ENCODE measurements at places on chromosomes 11 and 22.

DNA sequence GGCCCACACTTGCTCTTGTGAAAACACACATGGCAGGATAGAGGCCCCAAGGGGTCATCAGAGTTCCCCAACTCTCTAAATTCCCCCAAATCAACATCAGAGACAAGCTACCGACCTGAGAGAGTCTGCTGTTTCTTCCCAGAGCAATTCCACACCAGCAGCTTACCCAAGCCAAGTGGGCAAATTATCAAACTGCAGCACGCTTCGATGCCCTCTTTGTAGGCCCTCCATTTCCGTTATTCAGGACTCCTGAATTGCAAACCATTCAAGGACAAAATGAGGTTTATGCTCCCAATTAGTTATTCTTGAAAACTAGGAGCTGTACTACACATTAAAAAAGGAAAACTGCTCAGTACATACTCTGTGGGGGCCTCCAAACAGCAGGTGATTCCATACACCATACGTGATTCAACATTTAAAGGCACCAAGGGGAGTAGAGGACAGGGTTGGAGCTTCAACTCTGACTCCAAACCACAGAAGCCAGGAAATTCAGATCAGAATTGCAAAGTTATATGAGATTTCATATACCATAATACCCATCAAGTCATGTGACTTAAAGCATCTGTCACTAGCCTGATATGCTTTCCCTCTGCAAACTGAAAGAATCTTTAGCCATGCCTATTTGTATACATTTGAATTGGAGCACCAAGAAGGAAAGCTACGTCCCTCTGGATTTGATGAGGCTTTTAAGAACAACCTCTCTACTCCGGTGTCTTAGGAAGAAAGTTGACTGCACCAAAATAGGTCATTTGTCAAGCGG is 234.8 kb downstream of the CADM1 start:
- no peak for DNase-seq

- no peak for DNase-seq
Observed at GRCh38 chr11:31237819-31238760, 131.4 kb downstream of the DCDC1 start.

- DNase-seq: no peak
Observed at GRCh38 chr22:46902998-46903916, 140.8 kb downstream of the TBC1D22A start.

GRCh38 chr11:108654994-108655631 is 9.8 kb upstream of the DDX10 start:
- DNase-seq: peak; percentile 46

GRCh38 chr11:131904756-131905155 is 534.3 kb downstream of the NTM start:
- DNase-seq: no peak

DNA sequence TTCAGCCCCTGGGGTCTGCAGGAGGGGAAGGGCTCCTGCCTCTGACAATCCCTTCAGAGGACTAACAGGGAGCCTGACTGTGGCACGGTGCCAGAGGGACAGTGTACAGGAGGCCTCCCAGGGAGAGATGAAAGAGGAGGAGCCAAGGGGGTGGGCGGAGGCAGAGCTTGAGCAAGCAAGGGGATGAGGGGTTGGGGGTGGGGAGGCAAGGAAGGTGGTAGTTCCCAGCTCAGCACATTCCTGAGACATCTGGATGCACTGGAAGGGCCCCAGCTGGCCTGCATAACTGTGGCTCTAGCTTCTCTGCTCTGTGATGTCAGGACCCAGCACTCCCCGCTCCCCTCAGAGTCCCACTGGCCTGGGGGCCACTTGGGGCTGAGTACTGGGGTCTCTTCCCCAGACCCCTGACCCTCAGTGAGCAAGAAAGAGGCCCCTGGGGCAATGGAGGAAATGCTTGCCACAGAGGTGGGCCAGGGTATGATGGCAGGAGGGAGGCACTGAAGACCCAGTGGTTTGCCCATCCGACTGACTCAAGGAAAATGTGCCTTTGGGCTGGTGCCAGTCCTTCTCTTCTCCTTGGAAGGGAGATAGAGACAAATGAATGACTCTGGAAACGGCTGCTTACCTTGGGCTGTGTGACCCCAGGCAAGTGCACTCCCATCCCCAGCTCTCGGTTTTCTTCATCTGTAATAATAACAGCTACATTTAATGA is 13.3 kb downstream of the CREB3L1 start:
- peak; percentile 56 for DNase-seq

DNA sequence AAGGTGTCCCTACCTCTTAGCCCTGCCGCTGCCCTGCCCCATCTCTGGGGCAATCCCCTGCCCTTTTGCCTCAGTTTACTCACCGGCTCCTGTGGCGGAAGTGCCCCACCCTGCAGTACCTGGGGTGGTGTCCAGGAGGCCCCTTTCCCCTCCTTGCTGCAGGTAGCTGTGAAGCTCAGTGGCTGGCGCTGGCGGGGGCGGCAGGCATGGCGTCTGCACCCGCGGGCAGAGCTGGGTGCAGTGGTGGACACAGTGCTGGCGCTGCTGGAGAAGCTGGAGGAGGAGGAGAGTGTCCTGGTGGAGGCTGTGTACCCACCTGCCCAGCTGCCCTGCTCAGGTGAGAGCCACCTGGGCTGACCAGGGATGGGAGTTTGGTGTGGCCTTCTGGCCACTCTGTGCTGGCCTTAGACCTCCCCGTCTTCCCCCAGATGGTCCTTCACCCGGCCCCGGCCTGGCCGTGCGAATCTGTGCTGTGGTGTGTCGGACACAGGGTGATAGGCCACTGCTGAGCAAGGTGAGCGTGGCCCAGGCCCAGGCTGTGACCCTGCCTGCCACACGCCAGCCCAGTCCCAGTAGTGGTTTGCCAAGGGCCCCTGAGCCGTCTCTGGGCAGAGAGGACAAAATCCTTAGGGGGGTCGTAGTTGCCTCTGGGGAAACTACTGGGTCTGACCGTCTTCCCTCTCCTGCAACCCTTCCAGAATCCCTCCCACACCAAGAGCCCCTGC is 4.0 kb downstream of the CARNS1 start:
- DNase-seq: no peak

DNA sequence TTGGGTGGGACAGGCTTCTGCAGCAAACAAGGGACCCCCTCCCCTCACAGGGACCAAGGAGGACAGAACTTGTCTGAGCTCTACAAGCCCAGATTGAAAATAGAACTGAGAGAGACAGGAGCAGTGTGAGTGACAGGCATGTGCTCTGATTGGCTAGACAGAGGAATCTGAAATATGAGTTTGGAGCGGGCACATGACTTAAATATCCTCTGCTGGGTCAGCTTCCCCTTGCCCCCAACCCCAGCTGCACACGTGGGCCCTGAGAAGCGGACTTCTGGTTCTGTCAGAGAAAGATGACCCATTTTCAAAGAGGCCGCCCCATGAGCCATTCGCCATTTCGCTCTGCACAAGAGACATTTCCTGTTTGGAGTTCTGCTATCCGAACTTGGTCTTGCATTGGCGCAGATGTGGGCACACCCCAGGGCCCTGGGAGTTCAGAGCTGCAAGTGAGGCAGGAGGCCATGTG is 5.3 kb downstream of the TUBA8 start:
- DNase-seq: no peak

GRCh38 chr11:122160841-122161590 is 45.0 kb upstream of the BLID start:
- no peak for DNase-seq

DNA sequence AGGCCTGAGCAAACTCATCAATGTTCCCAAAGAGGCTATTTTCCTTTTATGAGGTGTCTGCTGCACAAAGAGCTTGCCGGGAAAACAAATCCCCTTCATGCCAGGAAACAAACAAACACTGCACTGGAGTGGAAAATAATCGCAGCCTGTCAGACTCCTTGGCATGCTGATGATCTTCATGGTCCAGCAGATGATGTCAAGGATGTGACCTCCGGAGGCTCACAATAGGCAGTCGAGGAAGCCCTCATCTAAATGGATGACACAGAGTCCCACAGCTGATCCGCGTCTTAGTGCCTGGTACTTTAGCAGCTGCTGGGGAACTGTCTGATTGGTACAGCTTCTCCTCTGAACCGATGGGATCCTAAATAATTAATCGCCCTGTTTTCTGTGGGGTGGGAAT is 187.6 kb downstream of the TENM4 start:
- DNase-seq: no peak

GRCh38 chr11:12440565-12440964 is 63.2 kb downstream of the PARVA start:
- DNase-seq: no peak

DNA sequence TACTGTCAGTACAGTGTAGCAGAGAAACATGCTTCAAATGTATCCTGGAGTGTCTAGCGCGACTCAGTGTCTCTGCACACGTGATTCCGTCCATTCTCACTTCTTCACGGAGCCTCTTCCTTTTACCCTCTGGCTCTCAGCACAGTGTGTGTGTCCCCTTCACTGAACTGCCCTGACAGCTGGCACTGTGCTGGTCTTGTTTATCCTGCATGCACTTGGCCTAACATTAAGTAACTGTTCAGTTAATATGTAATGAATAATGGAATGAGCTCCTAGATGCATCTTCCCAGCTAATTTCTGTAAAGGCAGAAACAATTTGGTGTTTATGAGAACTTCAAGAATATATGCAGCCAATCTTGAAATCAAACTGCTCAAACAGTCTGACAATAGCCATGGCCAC is 44.4 kb downstream of the KMT5B start:
- DNase-seq: no peak

DNA sequence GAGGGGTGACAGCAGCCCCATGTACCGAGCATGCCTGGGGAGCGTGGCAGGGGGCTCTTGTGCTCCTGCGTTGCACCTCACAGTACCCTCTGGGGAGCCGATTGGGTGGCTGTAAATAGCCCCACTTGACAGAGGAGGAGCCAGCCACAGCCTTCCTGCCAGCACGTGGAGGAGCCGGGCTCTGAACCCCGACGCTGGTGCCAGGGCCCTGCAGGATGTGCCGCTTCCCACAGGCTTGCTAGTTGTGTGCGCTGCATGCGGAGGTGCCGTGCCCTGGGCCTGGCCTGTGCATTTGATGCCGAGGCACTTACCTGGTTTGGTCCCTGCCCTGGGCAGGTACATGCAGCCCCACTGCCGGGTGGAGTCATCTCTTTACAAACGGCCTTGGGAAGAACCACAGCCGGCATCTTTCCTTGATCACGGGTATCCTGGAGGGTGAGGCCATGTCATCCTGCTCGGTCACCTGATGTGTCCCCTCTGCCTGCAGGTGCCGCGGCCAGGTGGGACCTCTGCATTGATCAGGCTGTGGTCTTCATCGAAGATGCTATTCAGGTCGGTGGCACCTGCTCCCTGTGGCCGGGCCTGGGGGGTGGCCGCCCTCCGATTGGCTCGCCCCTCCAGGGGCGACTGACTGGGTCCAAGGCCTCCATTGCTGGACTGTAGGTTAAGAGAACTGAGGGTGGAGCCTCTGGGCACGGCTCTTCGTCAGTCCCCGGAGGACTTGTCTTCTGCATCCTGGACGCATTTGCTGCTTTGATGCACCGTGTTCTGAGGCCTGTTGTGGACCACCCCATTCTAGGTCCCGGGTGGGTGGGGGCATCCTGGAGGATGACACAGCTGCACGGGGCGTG is 5.0 kb downstream of the TPCN2 start:
- no peak for DNase-seq

GRCh38 chr11:109775686-109776085 is 317.5 kb upstream of the ZC3H12C start:
- no peak for DNase-seq

GRCh38 chr22:37260901-37261336 is 16.9 kb upstream of the RAC2 start:
- peak; percentile 76 for DNase-seq

DNA sequence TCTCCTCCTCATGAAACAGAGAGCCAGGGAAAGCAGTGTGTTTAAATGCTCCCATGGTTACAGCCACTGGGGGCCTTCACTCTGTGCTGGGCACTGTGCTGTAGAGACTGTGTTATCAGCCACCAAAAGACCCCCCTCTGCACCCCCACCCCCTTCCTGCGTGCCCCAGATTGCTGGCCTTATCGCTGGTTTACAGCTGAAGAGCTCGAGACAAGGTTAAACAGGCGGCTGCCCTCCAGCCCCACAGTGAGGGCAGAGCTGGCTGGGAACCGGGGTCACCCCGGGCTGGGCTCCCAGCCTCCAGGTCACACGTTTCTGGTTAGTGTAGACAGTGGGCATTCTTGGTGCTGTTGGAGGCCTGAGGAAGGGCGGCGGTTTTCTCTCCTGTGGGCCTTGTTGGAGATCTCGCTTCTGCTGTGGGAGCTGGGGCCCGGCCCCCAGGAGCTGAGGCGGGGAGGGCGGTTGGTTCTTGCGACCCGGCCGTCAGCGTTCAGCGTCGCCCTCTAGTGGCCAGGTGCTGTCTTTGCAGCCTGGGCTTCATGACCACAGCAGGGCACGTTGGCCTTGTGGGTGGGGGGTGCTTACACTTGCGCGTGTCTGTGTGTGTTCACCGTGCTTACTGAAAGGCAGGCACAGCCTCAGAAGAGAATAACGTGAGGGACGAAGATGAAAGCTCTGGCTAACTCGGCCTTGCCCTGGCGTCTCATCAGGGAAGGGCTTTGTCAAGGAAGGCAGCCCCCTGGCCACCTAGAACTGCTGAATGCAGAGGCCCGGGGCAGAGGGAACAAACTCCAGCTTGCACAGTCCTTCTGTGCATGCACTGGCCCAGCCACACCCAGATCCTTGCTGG is 40.8 kb downstream of the TBC1D22A start:
- peak; percentile 66 for DNase-seq

- no peak for DNase-seq
Observed at GRCh38 chr22:22446517-22446916, 62.0 kb downstream of the ZNF280B start.

- DNase-seq: no peak
Observed at GRCh38 chr11:73215191-73216134, 2.6 kb upstream of the P2RY2 start.

DNA sequence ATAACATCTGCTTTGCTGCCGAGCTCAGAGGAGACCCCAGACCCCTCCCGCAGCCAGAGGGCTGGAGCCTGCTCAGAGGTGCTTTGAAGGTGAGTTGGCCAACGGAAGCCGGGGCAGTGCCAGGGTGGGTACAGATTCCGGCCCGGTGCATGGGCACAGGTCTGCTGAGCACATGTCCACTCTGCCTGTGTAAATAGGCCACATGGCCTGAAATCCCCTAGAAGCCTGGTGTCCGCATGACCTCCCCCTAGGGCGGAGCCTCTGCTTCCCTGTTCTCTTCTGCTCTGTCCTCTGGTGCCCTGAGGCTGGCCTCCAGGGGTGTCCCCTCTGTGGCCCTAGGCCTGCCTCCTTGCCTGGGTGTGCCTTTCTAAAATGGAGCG is 19.6 kb upstream of the TXNRD2 start:
- DNase-seq: no peak

DNA sequence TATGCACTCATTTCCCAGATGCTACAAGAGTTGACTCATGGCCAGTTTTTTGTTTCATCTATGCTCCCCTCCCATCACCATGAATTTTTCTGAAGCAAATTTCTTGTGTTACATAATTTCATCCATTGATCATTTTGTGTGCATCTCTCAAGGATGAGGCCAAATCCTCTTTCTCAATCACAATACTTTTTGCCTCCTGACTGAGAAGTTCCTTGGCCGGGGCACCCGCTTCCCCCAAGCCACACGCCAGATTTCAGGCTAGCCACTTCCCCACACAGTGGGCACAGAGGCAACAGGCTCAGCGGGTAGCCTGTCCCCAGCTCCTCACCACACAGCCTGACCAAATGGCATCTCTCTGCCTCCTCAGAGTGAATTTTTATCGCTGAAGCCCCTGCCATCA is 9.8 kb upstream of the DSCAML1 start:
- no peak for DNase-seq

GRCh38 chr22:38490475-38490874 is 15.6 kb downstream of the DDX17 start:
- no peak for DNase-seq

Measured in WERI-Rb-1 (cell line).